ENCODE measurements at places on chromosomes 5 and 9.

GRCh38 chr5:88695232-88695631, 187.8 kb downstream of the MEF2C start:
- no peak for DNase-seq

DNA sequence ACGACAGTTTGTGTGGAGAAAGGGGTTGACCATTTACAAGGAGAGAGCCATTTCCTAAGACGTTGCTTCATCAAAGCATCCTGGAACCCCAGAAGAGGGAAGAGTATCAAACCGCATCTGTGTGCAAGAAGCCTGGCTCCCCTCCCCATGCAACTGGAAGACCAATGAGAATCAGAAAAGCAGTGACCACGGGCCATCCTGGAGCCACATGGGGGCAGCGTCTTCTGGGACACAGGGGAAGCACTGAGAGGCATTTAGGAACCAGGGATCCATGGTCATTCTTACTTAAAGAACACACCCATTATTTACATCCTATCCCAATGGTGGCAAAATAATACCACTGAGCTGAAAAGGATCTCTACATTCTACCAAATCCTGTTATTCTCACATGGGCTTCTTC, 29.3 kb downstream of the SEMA5A start:
- DNase-seq: no peak

DNA sequence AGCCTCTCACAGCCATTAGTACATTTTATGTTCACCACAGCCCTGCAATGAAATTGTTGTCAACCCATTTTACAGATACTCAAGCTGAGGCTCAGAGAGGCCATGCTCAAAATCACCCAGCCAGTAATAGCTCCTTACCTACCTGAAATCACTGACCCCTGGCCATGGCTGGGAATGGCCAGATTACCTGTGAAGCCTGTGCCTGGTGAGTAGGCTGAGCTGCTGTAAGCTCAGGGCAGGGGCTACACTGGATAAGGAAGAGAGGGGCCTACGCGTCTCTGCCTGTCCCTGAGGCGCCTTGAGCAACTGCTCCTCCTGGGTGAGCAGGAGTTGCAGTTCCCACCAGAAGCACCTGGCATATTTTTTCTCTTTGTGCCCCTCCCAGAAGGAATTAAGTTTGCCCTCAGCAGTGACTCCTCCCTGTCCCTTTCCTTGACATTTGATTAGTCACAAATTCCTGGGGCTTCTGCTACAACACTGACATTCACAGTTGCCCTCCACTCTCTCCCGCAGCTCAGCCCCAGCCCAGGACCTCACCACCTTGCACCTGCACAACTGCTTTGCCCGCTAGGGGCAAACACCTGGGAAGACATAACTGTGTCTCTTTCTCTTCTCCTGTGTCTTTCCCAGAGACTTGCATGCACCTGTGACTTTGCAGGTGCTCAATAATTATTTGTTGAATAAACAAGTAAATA, 5.7 kb downstream of the CLTB start:
- no peak for DNase-seq

DNA sequence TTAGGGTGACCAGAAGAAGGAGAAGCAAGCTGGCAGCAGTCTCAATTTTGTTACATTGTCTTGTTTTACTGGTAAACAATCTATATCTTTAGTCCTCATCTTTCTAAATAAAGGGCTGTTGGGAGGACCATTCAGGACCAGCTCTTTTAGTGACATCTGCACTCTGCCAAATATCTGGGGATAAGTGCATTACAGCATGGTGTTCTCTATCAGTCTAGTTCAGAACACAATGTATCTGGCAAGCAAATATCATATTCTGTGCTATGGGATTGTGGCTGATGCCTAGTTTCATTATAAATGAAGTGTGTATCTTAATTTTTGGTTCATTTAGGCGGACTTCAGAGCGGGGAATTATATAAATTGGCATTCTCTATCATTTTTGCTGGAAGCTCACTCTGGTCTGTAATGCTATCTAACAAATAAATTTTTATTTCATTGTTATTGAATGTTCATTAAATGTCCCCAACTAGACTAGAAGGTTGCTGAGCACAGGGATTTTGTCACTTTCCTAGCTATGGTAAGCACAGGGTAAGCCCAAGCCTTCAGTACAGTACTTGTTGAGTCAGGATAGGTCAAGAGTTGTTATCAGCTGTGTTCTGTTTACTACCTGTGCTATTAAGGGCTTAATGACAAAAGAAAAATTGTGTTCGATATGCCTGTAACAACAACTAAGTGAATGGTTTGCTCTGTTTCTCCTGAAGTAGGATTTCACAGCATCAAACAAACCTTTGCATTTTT, 11.9 kb downstream of the WDR31 start:
- no peak for DNase-seq

- no peak for DNase-seq
Measured at GRCh38 chr5:100519075-100519474, 16.1 kb upstream of the FAM174A start.

GRCh38 chr5:132489871-132490483, 596 bp downstream of the IRF1 start:
- peak; percentile 74 for DNase-seq

DNA sequence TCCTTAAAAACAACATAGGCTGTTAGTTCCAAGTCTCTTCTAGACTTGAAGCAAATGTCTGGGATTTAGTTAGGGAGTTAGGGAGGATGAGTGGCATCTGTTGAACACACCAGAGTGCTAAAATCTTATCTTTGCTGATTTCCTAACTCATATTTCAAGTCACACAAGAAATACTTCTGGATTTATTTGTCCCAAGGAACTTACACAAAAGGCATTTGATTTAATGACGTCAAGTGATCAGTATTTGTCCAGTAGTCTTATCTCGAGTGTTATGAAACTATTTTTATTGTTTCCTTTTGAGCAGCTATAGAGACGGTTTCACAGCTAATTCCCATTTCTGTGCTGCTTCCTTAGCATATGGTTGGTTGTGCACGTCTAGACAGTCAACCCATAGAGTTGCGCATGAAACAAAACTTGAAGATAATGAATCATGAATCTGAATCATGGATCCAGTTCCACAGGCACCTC, 140.5 kb upstream of the TUT7 start:
- no peak for DNase-seq

DNA sequence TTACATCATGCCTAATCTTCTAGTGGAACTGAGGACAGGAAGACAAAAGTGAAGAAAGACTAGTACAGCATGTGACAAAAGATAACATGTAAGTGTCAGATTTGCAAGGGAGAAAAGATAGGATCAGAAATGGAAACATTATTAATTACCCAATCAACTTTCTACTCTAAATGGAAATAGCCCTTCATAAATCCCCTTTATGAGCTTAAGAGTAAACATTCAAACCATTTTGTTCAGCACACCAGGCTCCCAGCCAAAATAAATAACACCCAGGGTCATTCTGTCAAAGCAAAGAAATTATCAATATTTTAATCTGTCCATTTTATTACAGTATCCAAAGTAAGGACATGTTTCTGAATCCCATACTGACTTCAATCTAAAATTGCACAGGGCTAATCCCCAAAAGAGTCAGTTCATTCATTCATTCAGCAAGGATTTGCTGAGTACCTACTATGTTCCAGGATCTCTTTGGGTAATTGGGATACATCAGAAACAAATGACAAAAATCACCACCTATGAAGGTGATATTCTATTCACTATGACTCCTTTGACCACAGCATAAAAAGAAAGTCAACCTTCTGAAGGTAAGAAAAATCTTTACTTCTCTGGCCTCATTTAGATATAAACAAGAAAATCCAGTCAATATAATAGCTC, 5.3 kb downstream of the PRELID2 start:
- DNase-seq: no peak
